Osteocyte (in vitro differentiated cells): ENCODE measurements at places on chromosomes 2 and 18. TPM values are rescaled to one million over a fixed set of nuclear protein-coding genes. Genes with fewer than 3 reads are reported as not detected.

Gene FAM228A
- total RNA-seq, result 0.32 TPM in 1 of 2 replicates, not detected in the other

Gene TXNDC9
- total RNA-seq, result 27.5 and 29.3 TPM in 2 replicates

Gene FOSL2
- 82.6 and 83.2 TPM in 2 replicates for total RNA-seq

Gene CHST10
- 14.4 and 17.3 TPM in 2 replicates for total RNA-seq

Gene MRO
- not detected in 2 replicates for total RNA-seq

Gene LAMA1
- total RNA-seq, result 0.30 and 0.34 TPM in 2 replicates

Gene LINC00305
- not detected in 2 replicates for total RNA-seq

Gene KCTD18
- total RNA-seq, result 18.5 and 19.1 TPM in 2 replicates

- no peak for DNase-seq
- H3K27ac ChIP-seq, result no peak overlapping the region
- H3K27me3 ChIP-seq, result no peaks in the 10 kb centered on the region
- no peak overlapping the region for H3K4me3 ChIP-seq
- H3K4me1 ChIP-seq, result peaks cover 48% of the 10 kb centered on the region
- peaks cover 3% of the 10 kb centered on the region for H3K36me3 ChIP-seq
These were observed 24.2 kb downstream of the HPCAL1 start for GRCh38 chr2:10326707-10327594.

DNA sequence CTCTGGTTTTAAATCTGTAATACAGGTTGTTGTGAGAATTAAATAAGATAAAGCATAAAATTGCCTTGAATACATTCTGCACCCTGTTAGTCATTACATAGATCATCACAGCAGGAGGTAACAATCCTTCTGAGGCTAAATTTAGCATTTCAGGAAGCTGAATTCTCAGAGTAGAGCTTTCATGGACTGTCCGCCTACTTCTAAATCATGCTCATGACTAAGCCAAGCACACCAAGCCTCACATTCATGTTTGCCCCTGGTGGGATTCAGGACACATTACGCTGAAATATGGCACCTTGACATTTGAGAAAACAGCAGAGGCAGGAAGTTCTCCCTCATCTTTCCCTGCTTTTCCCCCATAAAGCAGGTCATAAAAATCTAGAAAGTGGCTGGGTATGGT is 16.6 kb upstream of the PIK3C3 start:
- H3K36me3 ChIP-seq, result no peaks in the 10 kb centered on the region
- no peaks in the 10 kb centered on the region for H3K27me3 ChIP-seq
- no peak for DNase-seq
- peak overlapping the region; percentile 50 for H3K27ac ChIP-seq

DNA sequence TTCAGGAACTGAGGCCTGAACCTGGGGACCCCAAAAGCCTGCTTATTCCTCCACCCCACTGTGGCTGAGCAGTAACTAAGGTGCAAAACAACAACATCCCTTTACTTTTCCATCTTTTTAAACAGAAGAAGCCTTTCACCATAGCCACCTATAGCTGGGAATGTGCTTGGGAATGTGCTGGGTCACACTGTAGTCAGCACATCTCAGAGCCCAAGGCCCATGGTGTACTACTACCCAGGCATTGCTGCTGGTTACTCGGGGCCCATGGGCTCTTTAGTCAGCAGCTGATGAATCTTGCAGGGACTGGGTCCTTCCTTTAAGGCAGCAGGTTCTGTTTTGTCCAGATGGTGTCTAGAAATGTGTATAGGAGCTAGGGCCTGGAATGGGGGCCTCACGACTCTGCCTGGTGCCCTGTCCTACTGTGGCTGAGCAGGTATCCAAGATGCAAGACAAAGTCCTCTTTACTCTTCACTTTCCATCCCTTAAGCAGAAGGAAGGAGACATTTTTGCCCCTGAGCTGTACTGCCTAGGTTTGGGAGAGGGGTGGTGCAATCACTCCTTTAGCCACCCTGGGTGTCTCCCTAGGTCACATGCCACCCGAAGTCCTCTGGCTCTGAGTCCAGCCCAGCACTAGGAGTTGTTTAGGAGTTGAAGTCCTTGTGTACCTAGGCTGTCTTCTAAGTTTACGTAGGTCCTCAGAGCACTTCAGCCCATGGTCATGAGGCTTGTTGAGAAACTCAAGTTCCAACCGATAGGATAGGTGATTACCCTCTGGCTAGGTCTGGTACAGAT is 70.1 kb downstream of the OXER1 start:
- no peak for DNase-seq
- no peaks in the 10 kb centered on the region for H3K27me3 ChIP-seq
- no peak overlapping the region for H3K4me3 ChIP-seq
- H3K4me1 ChIP-seq, result peaks cover 5% of the 10 kb centered on the region

DNA sequence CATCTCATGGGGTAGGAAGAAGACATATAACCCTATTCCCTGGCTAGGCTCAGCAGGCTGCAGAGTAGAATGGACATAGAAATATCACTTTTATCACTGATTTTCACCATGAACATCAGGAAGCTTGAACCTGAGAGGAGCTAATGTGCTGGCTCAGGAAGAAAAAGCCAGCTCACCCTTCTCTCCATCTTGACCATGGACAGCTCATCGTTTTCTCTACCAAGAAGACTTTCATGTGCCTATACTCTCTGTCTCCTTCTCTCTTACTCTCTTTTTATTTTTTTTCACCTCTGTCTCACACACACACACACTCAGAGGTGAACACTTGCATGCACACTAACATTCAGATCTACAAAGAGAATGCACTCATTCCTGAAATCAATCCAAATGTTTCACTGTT is 372.8 kb upstream of the CNTNAP5 start:
- H3K4me3 ChIP-seq, result no peak overlapping the region
- H3K27ac ChIP-seq, result no peak overlapping the region
- no peaks in the 10 kb centered on the region for H3K4me1 ChIP-seq
- no peak for DNase-seq
- no peaks in the 10 kb centered on the region for H3K27me3 ChIP-seq
- no peaks in the 10 kb centered on the region for H3K36me3 ChIP-seq

DNA sequence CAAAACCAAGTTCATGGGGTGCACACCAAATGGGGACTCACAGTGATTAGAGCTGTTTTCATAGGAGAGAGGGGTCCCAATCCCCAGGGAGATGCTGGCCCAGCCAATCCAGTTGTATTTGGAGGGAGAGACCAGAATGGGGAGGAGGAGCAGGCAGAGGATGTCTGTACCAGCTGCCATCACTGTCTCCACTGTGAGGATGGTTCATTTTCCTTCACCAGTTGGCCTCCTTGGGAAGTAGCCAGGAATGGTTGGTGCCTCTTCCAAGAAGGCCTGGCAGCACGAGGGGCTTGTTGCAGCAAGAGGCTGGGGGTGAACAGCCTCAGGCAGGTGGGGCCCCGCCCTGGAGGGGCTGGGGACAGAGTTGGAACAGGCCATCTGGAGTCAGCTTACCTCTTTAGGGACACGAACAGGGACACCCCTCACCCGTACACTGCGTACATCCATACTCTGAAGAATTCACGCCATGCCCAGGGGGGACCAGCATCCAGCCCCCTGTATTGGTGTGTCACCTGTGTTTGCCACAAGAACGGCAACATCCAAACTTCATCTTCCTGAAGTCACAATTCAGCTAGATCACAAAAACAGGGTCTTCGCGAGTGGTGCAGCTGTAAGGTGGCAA is 161.7 kb upstream of the ZNF236 start:
- no peak for DNase-seq
- H3K4me1 ChIP-seq, result no peaks in the 10 kb centered on the region
- no peak overlapping the region for H3K4me3 ChIP-seq

GRCh38 chr18:13266218-13267100 is 47.9 kb downstream of the LDLRAD4 start:
- no peaks in the 10 kb centered on the region for H3K36me3 ChIP-seq
- no peak overlapping the region for H3K27ac ChIP-seq
- peaks cover 34% of the 10 kb centered on the region for H3K4me1 ChIP-seq
- DNase-seq, result peak; percentile 73

DNA sequence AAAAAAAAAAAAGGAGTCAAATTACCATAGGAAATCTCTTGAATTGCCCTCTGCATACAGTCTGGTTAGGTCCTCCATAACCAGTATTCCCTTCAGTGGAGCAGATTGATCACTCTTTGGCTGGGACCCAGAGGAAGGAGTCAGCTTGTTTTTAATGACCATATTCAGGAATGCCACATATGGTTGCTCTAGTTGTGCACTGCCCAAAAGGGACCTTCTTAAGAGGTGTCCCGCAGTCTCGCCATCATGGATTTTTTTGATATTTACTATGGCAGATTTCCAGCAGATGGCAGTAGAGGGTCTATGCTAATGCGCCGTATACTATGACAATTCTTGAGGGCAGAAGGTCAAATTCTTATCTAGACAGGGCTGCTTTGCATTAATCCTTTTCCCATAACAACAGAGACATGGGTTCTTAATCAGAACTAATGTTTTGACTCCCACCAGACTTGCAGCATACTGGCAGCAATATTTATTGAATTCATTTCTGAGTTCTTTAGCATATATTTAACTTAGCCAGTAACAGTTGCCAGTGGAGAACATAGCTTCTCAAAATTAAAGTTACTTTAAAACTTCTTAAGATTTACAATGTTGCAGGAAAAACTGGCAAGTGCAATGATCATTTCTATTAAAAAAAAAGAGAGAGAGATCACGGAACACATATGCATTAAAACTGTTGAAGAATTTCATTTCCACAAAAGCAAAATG is 31.8 kb upstream of the INPP4A start:
- H3K4me1 ChIP-seq, result peaks cover 4% of the 10 kb centered on the region
- H3K27ac ChIP-seq, result no peak overlapping the region
- no peak overlapping the region for H3K4me3 ChIP-seq
- H3K36me3 ChIP-seq, result no peaks in the 10 kb centered on the region
- no peak for DNase-seq

- H3K4me1 ChIP-seq, result peaks cover 24% of the 10 kb centered on the region
- H3K27me3 ChIP-seq, result no peaks in the 10 kb centered on the region
- no peak for DNase-seq
- H3K36me3 ChIP-seq, result peaks cover 36% of the 10 kb centered on the region
These were observed 40.0 kb upstream of the FRZB start for GRCh38 chr2:182906454-182906853.

GRCh38 chr18:27666016-27666415 is 480.9 kb upstream of the CHST9 start:
- H3K4me1 ChIP-seq, result peaks cover 44% of the 10 kb centered on the region
- no peaks in the 10 kb centered on the region for H3K36me3 ChIP-seq
- H3K27ac ChIP-seq, result peak overlapping the region; percentile 73
- DNase-seq, result no peak
- H3K4me3 ChIP-seq, result peak overlapping the region; percentile 33

DNA sequence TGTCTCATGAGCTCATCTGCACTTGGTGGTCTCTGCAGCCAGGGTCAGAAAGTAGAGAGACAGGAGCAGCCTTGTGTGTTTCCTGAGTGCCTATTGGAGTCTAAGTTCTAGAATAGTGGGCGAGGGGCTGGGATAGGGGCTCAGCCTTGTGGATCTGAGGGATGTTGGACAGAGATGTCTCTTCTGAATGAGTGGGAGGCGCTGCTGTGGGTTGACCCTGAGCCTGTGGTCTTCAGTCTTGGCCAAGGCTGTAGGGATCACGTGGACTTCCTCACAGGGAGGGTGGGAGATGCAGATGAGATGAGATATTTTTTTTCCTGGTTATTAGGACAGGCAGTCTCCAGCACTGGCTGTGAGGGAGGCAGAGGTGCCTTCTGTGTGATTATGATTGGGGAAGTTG is 61.8 kb downstream of the RNF144A start:
- no peak overlapping the region for H3K4me3 ChIP-seq
- H3K27me3 ChIP-seq, result no peaks in the 10 kb centered on the region
- no peak overlapping the region for H3K27ac ChIP-seq
- H3K4me1 ChIP-seq, result no peaks in the 10 kb centered on the region

DNA sequence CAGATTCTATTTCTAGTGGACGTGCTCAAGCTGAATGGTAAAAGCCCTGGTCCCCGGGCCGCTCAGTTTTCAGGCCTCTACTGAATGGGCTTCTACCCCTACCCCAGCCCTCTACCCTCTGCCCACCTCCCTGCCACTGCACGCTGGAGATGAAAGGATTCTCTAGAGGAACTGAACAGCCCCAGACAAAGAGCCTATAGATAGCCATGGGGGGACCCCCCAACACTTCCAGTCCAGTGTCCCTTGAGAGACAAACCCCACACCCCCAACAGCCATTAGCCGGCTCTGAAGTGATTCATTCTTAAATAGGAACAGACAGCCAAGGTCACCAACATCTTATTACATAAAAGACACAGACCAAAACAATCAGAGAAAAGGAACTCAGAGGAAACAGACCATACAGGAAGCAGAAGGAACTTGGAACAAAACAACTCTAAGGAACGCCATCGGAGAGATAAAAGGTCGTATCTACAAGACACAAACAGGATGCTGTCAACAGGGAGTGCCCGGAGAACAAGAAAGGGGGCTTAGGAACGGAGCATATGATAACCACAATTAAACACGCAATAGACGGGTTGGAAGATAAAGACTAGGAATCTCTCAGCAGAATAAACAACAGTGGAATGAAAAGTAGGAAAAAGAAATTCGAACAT is 23.5 kb downstream of the TMEM37 start:
- H3K4me3 ChIP-seq, result no peak overlapping the region
- H3K36me3 ChIP-seq, result no peaks in the 10 kb centered on the region
- no peak overlapping the region for H3K27ac ChIP-seq
- no peaks in the 10 kb centered on the region for H3K4me1 ChIP-seq
- no peak for DNase-seq
- H3K27me3 ChIP-seq, result peaks cover 71% of the 10 kb centered on the region

DNA sequence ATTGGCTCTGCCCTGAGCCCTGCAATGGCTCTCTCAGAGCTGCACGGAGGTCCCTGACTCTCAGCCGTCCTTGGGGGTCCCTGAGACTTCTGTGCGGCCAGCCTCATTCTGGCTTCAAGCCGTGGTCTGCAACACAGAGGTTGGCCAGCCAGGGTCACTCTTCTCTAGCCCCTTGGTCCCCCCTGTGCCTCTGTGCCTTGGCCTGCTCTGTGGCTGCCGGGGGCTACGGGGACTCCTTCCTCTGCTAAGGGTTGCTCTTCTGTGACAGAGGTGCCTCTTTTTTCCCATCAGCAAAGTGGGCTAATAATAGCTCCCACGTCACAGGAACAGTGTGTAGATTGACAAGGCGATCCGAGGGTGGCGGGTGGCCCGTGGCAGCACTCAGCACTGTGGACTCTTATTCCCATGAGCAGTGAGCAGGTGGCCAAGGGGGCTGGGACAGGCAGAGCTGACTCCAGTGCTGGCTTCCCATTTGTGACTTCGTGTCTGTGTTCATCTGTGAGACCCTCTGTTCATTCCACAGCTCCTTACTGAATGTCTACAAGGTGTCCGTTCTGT is 19.4 kb downstream of the INHBB start:
- H3K4me3 ChIP-seq, result no peak overlapping the region
- H3K4me1 ChIP-seq, result peaks cover 2% of the 10 kb centered on the region
- DNase-seq, result no peak
- no peak overlapping the region for H3K27ac ChIP-seq

DNA sequence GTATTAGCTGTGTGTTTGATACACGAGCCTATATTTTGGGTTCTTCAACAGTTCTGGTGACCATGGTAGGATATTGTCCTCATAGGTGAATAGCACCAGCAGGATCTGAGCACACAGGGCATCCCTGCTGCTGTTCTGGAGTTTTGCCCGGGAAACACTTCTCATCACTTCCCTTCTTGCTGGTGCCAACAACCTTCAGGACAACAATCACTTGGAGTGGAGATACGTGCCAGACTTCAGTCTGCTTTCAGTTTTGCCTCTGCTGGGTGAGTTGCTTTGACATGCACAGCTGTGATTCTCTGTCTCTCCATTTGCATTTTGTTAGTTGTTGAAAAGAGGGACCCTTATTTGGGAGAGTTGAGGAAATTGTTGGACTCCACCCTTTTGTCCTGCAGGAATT is 1347.2 kb upstream of the DDX18 start:
- H3K4me3 ChIP-seq, result no peak overlapping the region
- no peaks in the 10 kb centered on the region for H3K4me1 ChIP-seq
- no peak for DNase-seq
- H3K27me3 ChIP-seq, result no peaks in the 10 kb centered on the region

- H3K27ac ChIP-seq, result no peak overlapping the region
- H3K36me3 ChIP-seq, result no peaks in the 10 kb centered on the region
- H3K4me3 ChIP-seq, result no peak overlapping the region
- H3K4me1 ChIP-seq, result peaks cover 5% of the 10 kb centered on the region
- no peak for DNase-seq
These were observed 51.2 kb upstream of the GLI2 start for GRCh38 chr2:120684289-120685065.
